ENCODE measurements at places on chromosomes 3 and 15.

- no peak for DNase-seq
Observed at GRCh38 chr3:169144731-169145130, 518.8 kb downstream of the MECOM start.

- no peak for DNase-seq
Observed at GRCh38 chr3:77342688-77343087, 302.8 kb downstream of the ROBO2 start.

GRCh38 chr3:140236836-140237501 is 302.0 kb downstream of the CLSTN2 start:
- no peak for DNase-seq

- DNase-seq, result no peak
Observed at GRCh38 chr3:99473321-99473751, 165.1 kb upstream of the COL8A1 start.

- no peak for DNase-seq
Observed at GRCh38 chr3:142657033-142657432, 60.8 kb downstream of the PLS1 start.

GRCh38 chr3:14481018-14481645 is 59.0 kb downstream of the GRIP2 start:
- DNase-seq, result no peak

DNA sequence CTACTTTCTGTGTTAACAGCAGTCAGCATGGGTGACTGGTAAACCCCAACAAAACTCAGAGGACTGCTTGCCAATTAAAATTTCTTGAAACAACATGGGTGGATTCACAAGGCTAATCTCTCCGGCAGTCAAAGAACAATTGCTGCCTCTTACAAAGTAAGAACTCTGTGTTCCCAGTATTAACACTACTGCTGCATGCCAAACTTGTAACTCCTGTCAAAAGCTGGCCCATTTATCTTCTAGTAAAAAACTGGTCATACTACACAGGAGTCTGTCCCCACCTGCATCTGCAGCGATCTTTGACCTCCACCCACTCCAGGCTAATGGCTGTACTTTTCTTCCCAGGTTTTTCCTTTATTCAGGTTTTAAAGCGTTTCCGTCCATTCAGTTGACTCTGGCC is 8.7 kb upstream of the ZNF589 start:
- DNase-seq, result no peak

DNA sequence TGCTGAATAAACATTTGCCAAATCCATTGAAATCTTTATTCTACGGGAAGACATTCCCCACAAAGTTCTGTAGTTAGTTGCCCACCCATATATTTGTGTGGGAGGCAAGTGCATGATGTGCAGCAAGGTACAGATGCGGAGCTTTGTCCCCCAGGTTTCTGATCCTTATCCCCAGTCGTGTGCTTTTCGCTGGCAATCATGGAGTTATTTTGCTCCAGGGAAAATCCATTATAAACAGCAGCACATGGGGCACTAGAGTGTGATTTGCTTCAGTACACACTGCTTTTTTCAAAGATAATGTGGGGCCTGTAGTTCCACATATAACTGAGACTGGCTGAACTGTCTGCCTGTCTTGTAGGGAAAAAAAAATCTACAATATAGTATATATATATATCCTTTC is 132.1 kb downstream of the FEZF2 start:
- DNase-seq, result no peak

DNA sequence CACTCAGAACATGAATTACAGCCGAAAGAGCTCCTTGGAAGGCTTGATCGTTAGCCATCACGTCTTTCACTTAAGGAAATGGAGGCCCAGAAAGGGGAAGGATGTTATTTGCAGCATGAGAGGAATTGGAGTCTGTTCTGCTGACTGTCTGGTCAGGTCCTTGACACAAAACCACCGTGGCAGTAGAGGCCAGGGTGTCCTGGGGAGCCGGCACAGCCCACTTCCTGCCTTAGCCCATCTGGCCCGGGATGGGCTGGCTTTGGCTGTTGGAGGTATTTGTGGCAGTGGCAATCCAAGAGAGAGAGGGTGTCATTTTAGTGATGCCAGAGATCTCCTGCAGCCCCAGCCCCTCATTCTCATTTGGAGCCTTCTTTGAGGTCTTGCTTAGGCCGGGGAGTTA is 37.4 kb downstream of the ST6GAL1 start:
- no peak for DNase-seq

GRCh38 chr3:135973841-135974240 is 8.3 kb downstream of the PPP2R3A start:
- no peak for DNase-seq

DNA sequence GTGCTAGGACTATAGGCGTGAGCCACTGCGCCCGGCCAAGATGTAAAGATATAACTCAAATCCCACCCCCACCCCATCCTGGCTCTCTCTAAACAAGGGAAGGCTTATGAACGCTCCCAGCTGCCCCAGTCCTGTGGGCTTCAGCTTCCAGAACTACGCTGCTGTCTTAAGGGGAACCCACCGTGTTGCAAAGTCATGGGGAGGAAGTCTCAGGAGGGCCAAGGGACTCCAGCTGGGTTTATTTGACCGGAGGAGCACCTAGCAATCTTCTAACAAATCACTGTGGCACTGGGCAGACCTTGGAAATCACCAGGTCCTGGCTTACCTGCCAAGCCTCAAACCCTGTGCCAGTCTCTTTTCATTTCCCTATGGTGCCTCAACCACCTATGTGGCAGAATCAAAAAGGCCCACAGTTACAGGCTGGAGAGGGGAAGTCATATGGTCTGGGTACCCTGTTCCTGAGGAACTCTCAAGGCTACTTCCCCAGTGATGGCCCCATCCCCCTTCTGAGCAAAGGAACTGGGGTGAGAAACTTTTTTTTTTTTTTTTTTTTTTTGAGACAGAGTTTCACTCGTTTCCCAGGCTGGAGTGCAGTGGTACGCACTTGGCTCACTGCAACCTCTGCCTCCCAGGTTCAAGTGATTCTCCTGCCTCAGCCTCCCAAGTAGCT is 83.4 kb downstream of the RBPMS2 start:
- DNase-seq, result no peak

DNA sequence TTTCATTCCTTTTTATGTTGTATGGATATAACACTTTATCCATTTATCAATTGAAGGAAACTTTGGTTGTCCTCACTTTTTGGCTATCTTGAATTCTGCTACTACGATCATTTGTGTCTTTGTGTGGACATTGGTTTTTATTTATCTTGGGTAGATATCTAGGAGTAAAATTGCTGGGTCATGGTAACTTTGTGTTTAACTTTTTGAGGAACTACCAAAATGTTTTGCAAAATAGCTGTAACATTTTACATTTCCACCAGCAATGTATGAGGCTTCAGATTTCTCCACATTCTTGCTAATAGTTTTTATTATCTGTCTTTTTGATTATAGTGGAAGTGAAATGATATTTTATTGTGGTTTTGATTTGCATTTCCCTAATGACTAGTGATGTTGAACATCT is 55.6 kb downstream of the TLNRD1 start:
- no peak for DNase-seq

GRCh38 chr15:58340176-58340575 is 91.6 kb upstream of the LIPC start:
- DNase-seq, result no peak

DNA sequence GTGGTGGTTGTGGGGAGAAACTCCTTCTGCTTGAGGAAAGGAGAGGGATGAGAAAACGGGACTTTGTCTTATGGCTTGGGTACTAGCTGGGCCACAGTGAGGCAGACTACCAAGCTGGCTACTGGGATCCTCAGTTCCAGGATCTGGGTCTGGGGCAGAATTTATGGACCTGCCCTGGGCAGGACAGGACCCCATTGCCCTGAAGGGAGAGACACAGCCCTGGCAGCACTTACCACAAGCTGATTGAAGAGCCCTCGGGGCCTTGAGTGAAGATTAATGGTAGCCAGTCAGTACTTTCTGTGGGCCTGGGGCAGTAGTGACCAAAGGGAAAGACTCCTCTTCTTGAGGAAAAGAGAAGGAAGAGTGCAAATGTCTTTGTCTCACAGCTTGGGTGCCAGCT is 799.7 kb downstream of the SI start:
- DNase-seq, result no peak

DNA sequence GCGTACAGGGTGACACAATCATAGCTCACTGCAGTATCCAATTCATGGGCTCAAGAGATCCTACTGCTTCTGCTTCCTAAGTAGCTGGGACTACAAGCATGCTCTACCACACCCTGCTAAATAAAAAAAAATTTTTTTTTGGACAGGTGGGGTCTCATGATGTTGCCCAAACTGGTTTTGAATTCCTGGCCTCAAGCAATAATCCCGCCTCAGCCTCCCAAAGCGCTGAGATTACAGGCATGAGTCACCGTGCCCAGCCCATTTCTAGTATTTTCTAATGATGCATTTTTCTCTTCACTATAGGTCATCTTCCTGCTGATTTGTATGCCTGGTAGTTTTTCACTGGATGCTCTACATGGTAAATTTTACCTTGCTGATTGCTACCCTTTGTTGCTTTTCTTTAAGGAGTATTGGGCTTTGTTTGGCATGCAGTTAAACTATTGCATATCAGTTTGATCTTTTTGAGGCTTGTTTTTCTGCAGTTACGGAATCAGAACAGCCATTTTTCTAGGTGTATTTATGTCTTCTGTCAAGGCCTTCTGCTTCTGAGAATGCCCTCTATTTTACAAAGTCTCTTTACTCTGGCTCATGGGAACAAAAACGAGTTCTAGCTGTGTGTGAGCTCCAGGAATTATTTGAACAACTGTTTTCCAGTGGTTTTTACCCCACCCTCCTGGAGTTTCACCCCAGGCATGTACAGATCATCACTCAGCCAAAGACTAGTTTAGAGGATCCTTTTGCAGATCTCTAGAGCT is 14.2 kb upstream of the NPTN start:
- DNase-seq, result no peak

GRCh38 chr3:373193-373779 is 176.7 kb downstream of the CHL1 start:
- DNase-seq, result no peak

DNA sequence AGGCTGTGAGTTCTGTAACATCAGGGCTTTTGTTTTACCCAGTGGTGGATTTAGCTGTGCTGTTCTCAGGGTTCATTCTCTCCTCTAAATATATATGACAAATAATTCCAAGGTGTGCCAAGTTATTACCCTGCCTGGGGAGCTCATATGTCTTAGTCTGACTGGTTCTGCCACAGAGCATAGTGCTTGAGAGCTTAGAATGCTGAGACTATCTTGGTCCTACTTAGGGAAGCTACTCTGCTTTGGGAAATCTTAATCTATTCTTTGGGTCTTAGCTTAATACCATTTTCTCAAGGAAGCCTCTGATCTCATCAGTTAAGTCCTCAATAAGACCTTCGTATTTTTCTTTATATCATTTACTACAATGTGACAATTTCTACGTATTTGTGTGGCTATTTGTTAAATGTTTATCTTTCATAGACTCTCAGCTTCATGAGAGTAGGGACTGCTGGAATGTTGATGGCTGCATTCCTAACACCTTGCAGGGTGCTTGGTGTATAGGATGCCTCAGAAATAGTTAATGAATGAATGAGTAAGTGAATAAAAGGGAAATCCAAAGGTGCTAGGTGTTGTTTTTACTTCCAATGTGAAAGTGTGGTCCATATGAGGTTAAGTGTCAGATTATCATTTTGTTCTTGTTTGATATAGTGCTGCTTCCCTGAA is 1.8 kb downstream of the OTOL1 start:
- no peak for DNase-seq

DNA sequence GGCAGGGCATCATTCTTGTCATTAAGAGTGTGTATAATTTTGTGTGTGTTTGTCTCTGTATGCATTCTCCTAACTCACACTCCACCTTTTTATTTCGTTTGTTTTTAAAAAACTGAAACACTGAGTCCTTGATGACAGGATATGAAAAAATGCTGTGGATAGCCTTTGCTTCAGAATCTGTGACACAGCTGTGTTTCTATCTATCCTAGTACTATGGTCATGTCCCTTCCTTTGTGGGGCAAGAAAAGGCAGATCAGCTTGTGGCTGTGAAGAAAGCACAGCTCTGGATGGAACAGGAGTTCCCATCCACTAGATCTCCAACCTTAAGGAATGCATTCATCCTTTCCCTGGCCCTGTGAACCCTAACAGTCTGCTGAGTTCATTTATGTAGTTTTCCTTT is 60.3 kb downstream of the OTOL1 start:
- DNase-seq, result no peak

DNA sequence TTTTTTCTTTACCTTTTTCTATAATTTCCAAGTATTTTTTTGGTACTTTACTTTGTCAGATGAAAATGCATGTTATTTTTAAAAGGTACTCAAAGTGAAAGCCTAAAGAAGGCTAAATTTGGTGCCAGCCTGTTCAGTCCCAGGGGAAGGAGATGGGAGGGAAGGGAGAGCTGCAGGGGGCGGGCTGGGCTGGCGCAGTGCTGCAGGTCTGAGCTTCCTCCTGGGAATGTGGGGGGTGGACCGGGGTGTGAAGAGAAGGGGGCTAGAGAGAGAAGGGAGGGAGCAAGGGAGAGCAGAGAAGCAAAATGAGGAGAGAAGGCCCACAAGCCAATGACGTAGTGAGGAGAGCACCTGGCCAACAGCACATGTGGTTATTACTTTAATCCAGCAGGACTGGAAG is 71.0 kb upstream of the SCN5A start:
- no peak for DNase-seq

DNA sequence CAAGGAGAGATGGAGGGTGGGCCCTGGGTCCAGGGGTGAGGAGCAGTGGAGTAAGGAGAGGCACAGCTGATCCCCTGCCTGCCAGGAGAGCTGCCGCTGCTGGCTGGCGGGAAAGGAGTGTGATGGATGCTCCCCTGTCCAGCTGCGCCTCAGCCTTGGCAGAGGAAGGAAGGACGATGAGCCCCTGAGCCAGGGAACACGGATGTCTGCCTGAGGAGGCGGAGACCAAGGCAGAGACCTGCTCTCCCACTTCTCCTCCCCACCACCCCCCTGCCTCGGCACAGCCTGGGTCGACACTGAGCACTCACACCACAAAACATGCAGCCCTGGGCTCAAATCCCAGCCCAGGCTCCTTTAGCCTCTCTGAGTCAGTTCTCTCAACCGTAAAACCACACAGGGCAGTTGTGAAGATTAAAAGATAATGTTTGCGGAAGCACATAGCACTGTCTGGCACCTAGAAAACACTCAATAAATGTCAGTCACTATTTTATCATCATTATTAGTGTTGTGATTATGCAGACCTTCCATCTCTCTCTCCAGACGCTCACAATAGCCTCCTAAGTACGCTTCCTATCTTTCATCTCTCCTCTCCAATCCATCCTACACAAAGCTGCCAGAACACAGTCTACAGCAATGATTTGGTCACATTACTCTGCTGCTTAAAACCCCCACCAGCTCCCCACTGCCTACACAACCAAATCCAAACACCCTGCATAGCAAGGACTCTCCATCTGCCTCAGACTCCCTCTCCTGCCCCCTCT is 52.2 kb downstream of the SEMA5B start:
- no peak for DNase-seq
